ENCODE measurements at places on chromosomes 4 and X.

GRCh38 chr4:186299291-186299690 is 33.3 kb downstream of the F11 start:
- DNase-seq, result no peak

DNA sequence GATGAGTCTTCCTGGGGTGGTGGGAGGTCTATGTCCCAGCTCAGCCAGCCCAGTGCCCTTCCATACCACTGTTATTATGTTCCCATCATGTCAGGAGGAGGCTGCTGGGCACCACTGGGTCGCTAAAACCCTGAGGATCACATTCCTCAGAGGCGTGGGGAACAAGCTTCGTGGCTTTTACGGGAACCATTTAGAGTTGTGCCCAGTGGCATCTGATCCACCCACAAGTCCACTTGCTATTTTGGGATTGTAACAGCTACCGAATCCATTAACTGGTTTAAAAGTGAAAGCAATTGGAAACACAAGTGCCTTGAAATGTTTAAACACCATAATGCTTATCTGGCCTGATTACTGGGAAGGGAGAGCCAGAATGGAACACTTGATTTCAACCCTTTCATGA is 13.1 kb upstream of the CCKAR start:
- no peak for DNase-seq

GRCh38 chr4:10504570-10505179 is 47.4 kb upstream of the ZNF518B start:
- no peak for DNase-seq

GRCh38 chr4:123438031-123438430 is 41.4 kb downstream of the SPRY1 start:
- no peak for DNase-seq

GRCh38 chr4:10671366-10671765 is 13.2 kb downstream of the CLNK start:
- DNase-seq, result no peak

DNA sequence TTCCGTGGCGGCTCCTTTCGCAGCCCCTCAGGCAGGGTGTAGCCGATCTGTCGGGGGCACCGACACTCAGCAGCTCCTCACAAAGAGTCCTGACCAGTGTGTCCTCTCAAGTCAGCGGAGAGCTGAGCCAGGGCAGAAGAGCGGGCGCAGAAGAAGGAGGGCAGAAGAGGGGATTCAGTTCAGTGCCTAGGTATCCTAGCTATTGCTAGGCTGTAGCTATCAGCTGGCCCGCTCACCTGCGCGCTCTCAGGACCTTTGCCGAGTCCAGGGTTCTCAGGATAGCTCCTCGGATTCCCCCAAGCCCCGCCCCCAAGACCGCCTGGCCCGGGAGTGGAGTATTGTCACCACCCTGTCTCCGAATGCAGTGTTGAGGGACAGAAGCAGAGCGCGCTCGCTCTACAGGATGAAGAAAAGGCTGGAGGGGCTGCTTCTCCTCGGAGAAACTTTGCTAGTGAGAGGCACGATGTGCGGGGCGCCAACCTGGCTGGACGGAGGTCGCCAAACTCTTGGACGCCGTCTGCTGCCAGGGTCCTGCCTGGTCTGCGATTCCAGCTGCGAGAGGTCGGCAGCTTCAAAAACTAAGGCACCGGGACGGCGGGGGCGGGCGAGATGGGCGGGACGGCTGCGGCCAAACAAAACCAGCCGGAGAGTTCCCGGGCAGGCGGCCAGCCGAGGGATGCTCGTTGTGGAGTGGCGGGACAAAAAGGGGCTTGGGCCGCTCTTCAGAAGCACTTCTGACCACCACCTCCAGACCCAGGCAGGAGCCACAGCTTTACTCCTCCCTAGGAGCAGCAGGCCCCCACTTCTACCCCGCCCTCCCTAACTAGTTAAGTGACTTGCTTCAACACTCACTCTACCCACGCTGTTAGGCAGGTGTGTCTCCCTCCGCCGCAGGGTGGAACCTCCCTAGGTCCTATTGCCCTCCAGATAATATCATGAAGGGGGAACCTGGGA is at the start of gene XKRX:
TSS of gene XKRX (minus strand) at position 258 of the 954 bp plus-strand sequence. CDS start 613 bp downstream, outside the sequence.
- DNase-seq, result no peak

DNA sequence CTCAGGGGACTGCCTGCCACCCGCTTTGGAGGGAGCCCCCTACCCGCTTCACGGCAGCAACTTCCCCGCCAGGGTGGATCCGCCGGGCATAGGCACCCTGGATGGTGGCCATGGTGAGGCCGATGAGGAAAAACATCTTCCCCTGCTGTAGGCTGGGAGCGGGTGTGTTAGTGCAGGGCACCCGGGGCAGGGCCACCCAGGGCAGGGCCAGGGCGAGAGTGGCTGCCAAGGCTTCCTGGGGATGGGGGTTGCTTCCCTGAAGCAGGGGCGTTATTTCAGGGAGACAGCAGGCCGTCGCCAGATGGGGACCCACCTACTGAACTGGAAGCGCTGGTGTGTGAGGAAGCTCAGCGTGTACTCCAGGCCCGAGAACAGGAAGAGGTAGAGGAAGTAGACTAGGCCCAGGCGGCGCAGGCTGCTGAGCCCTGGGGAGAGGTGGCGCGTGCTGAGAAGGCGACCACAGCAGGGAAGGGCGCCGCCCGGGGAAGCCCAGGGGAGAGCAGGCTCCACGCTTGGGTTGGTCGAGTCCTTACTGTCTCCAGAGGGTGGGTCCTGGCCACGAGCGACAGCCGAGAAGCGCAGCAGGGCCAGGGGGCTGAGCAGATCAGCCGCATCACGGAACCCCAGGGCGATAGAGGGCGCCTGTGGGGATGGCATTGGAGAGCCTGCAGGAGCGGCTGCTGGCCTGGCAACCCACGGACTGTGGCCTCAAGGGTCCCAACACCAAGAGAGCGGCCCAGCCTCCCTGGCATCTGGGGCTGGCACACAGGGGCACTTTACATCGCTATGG is 31.5 kb downstream of the NOP14 start:
- DNase-seq, result no peak

- DNase-seq, result no peak
Measured at GRCh38 chr4:114998316-114998715, 115.1 kb downstream of the NDST4 start.

DNA sequence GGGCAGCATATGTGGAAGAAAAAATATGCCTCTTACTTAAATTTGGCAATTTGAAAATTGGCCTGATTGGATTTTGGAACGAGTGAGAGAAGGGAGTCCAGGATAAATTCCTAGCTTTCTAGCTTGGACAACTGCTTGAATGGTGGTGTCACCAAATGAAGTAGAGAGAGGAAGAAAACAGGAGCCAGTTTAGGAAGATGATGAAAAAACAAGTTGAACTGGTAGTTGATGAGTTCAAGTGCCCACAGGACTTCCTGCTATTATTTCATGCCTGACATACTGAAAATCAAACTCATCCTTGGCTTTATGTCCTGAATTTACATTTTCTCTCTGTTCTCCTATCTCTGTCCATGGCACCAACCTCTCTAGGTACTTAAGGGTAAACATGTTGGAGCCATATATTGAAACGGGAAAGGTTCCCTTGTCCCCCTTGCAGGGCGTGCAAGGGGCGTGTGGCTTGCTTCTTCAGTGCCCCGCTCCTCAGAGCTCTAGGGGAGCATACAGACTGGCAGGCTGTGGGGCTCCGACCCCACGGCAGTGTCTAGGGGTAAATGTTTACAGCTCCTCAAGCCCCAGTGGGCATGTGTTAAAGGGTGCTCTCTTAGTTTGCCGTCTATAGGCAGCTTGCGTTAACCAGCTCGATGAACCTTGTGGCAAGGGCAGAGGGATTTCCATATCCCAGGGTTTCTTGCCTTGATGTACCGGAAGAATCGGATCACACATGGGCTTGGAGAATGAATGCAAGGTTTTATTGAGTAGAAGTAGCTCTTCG is 250.7 kb upstream of the PGRMC2 start:
- no peak for DNase-seq

DNA sequence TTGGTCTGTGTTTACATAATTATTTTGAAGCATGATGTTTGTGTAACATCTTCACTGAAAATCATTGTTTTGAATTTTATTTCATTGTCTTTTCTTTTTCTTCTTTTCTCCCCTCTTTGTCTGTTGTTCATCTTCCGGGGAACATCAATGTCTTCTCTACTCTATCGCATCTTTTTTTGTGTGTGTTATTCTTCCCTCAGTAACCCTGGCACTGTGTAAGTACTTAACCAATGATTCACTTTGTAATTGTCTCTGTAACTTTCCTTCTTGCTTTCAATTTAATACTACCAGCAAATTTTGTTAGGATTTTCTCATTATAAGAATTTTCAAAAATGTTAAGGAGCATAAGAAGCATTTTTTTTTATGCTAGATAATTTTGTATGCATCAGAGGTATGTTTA is 130.8 kb downstream of the PDLIM5 start:
- DNase-seq, result no peak

DNA sequence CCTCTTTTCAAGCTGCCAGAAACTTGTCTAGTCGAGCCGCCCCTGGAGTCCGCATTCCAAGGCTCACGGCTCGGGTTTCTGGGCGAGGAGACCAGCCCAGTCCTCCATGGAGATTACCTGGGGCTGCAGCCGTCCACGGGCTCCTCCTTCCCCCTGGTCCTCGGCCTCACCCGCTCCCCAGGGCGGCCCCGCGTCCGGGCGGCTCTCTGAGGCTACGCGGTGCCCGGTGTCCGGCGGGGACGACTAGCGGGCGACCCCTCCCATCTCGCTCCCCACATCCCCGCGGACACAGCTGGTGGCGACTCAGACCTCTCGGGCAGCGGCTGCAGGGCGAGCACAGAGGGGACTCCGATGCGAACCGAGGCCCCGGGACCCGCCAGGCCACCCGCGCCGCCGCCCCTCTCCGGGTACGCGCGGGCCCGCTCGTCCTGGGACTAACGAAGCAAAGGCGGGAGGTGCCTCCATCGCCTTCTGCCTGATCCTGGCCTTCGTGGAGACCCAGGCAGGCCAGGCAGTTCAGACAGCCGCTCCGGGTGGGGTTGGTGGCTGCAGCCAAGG is 159.4 kb downstream of the TRAM1L1 start:
- DNase-seq, result no peak

- no peak for DNase-seq
Measured at GRCh38 chr4:159201168-159201567, 98.3 kb downstream of the RAPGEF2 start.

DNA sequence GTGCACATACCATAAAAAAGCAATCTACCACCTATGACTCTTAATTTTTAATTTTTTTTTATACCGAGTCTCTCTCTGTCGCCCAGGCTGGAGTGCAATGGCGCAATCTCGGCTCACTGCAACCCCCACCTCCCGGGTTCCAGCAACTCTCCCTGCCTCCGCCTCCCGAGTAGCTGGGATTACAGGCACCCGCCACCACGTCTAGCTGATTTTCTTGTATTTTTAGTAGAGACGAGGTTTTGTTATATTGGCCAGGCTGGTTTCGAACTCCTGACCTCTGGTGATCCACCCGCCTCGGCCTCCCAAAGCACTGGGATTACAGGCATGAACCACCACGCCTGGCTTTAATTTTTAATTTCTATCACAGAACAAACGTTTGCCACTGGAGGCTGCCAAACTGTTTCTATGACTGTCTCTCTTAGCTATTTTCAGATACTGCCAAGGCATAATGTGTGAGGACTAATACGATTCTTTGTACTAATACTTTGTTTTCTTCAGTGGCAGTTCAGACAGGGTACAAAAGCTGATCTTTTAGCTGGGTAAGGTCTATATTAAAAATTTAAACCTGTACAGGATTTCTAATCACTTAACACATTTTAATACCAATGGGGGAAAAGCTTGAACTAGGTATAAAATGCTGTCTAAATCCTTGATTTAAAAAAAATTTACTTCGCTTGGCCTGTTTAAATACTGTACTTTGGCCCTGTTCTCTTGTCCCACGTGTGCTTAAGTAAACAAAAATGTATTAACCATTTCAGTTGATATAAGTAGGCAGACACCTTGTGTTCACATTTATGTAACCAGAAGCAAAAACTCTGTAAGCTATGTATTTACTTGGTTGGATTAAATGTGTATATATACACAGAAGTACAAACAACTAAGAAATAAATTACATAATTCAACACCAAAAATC is 2.3 kb downstream of the PGRMC2 start:
- no peak for DNase-seq

- no peak for DNase-seq
Measured at GRCh38 chrX:151386838-151387459, 10.1 kb upstream of the VMA21 start.

DNA sequence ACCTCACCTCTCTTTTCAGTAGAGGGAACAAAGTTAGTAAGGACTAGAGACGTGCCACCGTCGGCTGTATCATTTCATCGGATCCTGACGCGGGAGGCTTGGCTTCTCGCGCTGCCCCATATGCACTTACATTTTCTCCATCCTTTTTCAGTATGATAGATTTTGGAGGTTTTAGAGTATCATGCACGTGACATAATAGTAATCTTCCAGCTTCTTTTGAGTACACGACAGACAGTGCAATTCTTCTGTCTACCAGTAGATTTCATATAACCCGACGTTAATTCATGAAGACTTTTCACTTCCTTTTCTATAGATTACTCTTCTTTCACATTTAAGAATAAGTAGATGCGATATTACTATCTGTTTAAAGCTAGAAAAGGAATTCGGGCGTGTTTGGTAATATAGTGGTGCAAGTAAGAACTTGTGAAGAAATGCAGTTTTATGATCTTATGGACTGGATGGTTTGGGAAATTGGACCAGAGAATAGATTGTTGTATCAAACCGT is 1.0 kb downstream of the CDS1 start:
- no peak for DNase-seq

- no peak for DNase-seq
Measured at GRCh38 chrX:85017721-85018120, 14.0 kb downstream of the APOOL start.

All from occipital lobe (tissue), 3 donors.